Mucosa of descending colon (tissue), 3 donors: ENCODE measurements at places on chromosomes 7 and 10.

GRCh38 chr10:124740369-124741280 is 3.6 kb downstream of the FAM53B start:
- DNase-seq = peak; percentile 59

DNA sequence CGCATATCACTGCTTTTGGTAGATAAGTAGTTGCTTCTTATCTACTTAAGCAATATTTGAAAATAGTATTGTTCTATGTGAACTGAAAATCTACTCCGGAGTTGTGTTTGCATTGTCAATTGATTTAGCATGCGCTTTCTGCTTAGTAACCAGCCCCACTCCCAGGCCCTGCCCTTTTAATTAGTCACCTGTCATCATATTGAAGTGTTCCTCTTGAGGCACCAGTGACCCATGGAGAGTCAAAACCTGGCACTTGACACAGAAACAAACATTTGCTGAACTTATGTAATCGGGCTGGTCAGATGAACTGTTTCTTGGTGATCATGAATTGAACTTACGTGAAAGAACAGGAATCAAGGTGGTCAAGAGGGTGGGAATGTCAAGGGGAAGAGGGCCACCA is 27.8 kb upstream of the CDHR3 start:
- no peak for DNase-seq

DNA sequence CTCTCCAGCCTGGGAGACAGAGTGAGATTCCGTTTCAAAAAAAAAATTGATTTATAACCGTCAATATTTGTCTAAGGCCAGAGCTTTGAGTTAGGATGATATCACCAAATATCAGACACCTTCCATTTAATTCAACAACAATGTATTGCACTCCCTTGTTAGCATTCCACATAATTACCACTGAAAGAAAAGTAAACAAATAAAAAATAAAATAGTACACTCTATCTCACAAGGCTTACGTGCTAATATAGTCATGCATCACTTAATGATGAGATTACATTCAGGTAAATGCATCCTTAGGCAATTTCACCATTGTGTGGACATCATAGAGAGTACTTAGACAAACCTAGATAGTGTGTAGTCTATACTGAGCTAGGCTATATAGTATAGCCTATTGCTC is 127.6 kb upstream of the RHOBTB1 start:
- no peak for DNase-seq

DNA sequence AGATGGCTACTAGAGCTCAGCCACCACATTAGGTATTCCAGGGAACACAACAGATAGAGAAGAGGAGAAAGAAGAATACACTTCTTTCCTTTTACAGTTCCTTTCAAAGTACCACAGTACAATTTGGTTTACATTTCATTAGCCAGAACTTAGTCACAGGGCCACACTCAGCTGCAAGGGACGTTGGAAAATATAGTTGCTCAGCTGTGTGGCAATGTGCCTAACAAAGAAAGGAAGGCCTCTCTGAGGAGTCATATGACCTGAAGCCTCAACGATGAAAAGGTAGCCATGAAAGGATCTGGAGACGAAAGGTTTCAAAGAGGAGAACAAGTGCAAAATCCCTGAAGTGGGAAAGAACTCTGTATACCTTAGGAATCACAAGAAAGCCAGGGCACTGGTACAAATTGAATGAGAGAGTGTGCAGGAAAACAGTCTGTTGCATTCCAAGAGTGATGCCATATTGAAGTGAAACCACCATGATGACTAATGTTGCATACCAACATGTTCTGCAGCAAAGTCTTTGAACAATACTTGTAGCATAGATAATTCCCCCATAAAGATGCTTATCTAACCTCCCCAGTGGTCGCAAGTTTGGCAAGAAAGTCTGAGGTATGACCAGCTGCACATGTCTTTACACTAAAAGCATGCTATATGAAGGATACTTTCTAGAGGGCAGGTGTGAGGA is 278.9 kb downstream of the HPSE2 start:
- DNase-seq = no peak

GRCh38 chr7:147418966-147419365 is 1171.6 kb upstream of the C7orf33 start:
- no peak for DNase-seq

DNA sequence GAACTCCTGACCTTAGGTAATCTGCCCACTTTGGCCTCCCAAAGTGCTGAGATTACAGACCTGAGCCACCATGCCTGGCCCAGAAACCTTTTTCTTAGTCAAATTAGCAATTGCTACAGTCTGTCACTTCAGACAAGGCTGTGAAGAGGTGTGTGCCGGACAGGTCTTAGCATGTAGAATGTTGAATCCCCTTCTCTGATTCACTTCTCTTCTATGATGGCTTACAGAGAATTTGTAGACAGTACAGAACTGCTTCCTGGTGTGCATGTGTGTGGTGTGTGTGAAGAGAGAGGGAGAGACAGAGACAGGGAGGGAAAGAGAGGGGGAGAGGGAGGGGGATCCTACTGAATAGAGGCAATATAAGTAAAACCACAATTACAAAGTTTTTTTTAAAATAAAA is 150.4 kb downstream of the PARD3 start:
- no peak for DNase-seq

DNA sequence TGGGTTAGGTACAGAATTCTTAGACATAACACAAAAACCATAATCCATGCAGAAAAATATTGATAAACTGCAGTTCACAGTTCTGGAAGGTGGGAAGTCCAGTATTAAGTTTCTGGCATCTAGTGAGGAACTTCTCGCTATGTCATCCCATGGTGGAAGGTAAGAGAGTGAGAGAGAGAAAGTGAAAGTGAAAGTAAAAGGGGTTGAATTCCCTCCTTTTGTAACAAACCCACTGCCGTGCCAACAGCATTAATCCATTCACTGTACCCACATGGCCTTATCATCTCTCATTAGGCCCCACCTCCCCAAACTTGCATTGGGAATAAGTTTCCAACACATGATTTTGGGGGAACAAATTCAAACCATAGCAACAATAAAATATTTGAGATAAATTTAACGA is 17.1 kb downstream of the ZNF485 start:
- DNase-seq = no peak

GRCh38 chr10:88428442-88428841 is 154.7 kb downstream of the RNLS start:
- DNase-seq = no peak

- no peak for DNase-seq
These were observed 31.9 kb downstream of the ZEB1 start for GRCh38 chr10:31350891-31351290.
